PC-3 (cell line): ENCODE measurements at places on chromosomes 7 and 10. TPM values are rescaled to one million over a fixed set of nuclear protein-coding genes. Genes with fewer than 3 reads are reported as not detected.
A peak's percentile ranks its signal among the peaks of the same experiment; 100 is the strongest.

DNA sequence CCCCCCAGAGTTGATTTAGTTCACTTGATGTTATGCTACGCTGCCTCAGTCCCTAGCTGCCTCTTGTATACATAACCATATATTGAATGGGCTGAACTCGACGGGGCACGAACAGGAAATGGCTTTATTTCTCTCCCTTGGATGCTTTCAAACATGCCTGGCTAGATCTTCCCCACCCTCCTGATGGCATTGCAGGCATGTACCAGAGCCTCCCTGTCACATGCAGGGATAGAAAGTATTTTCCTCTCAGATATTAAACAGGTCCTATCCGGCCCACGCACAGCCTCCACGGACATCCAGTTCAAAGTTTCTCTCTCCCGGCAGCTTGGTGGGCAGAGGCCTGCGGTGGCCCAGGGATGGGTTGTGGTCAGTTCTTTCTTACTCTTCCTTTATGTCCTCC, 422.1 kb downstream of the RPS24 start:
- DNase-seq: no peak
- H3K27me3 ChIP-seq: no peaks in the 10 kb centered on the region
- H3K27ac ChIP-seq: no peak overlapping the region
- H3K4me1 ChIP-seq: peaks cover 44% of the 10 kb centered on the region
- no peaks in the 10 kb centered on the region for H3K36me3 ChIP-seq

GRCh38 chr7:137402536-137403352, 59.2 kb upstream of the PTN start:
- H3K27ac ChIP-seq: no peak overlapping the region
- H3K27me3 ChIP-seq: peaks cover 21% of the 10 kb centered on the region
- no peak for DNase-seq
- H3K36me3 ChIP-seq: no peaks in the 10 kb centered on the region
- H3K4me1 ChIP-seq: peaks cover 8% of the 10 kb centered on the region
- no peak overlapping the region for H3K4me3 ChIP-seq

GRCh38 chr10:83871187-83872081, 267.9 kb upstream of the GHITM start:
- no peaks in the 10 kb centered on the region for H3K27me3 ChIP-seq
- H3K36me3 ChIP-seq: no peaks in the 10 kb centered on the region
- no peak overlapping the region for H3K4me3 ChIP-seq
- peak; percentile 69 for DNase-seq
- H3K4me1 ChIP-seq: no peaks in the 10 kb centered on the region

- H3K4me1 ChIP-seq: no peaks in the 10 kb centered on the region
- no peak overlapping the region for H3K4me3 ChIP-seq
- DNase-seq: no peak
These were observed 13.7 kb downstream of the MMP21 start for GRCh38 chr10:125761961-125762360.

EIF5AL1 gene
- total RNA-seq: 0.51 and 0.75 TPM in 2 replicates

POR gene
- total RNA-seq: 112 and 119 TPM in 2 replicates

- peak; percentile 96 for DNase-seq
- peaks cover 52% of the 10 kb centered on the region for H3K4me1 ChIP-seq
- H3K4me3 ChIP-seq: peak overlapping the region; percentile 38
These were observed 91.3 kb downstream of the PARD3 start for GRCh38 chr10:34723750-34724149.

GRCh38 chr7:19554581-19554980, 154.3 kb downstream of the POLR1F start:
- DNase-seq: no peak
- no peaks in the 10 kb centered on the region for H3K27me3 ChIP-seq
- H3K27ac ChIP-seq: no peak overlapping the region
- H3K4me1 ChIP-seq: peaks cover 18% of the 10 kb centered on the region
- no peaks in the 10 kb centered on the region for H3K36me3 ChIP-seq
- H3K4me3 ChIP-seq: no peak overlapping the region

DGKI gene
- total RNA-seq: 0.52 TPM in 1 of 2 replicates, not detected in the other
